BJ (cell line): ENCODE measurements at places on chromosomes 5 and 9.
A peak's percentile ranks its signal among the peaks of the same experiment; 100 is the strongest.

DNA sequence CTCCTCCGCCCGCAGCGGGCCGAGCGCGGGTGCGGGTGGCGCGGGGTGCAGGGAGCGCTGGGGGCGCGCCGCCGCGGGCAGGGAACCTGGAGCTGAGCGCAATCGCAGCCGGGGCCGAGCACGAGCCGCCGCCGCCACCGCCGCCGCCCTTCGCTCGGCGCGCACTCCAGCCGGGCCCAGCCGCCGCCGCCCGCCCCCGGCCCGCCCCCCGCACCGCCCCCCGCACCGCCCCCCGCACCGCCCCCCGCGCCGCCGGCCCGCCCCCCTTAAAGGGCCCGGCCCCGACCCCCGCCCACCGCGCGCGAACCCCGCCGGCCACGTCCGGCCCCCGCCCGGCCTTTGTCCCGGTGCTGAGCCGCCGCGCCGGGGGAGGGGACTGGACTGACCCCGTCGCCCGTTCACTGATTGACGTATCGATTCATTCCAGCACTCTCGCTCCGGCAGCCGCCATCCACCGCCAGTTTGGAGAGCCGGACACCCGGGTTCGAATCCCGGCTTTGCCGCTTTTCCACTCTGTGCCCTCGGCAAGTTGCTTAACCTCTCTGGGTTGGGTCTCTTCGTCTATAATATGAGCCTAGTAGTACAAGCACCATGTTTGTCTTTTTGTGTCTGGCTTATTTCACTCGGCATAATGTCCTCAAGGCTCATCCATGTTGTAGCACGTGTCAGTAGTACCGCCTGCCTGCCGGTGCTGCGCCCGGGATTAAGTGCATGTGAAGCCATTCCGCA is at the start of gene SH3PXD2B:
SH3PXD2B (minus strand) TSS at position 168 of the 729 bp plus-strand sequence. CDS start 173 bp downstream, outside the sequence.
- DNase-seq, result no peak

DNA sequence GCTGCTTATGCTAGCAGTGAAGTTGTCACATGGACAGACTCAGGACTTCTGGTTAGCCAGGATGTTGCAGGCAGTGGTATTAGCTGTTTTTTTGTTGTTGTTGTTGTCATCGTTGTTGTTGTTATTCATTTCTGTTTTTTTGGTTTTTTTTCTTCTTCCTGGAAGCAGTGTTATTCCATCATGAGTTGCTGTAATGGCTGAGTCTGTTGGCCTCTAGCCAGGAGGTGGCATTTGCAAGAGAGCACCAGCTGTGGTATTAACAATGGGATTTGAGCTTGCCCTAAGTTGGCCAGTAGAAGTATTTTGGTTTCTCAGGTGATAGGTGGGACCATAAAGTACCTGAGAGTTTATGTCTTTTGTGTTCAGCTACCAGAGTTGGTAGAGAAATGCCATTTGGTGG is 561.1 kb downstream of the KCTD16 start:
- no peak for DNase-seq

DNA sequence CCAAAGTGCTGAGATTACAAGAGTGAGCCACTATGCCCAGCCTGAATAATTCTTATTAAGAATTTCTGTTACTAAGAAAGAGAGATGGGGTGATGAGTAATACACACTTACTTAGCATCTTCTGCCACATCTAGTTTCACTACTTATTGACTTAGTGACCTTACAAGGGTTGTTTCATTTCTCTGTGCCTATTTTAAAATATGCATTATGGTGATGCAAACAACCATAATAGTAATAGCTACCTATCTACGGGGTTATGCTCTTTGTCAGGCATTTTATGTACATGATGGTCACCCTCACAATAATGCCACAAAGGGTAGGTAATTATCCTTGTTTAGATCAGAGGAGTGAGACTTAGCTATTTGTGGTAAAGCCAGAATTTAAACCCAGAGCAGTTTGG is 499.0 kb upstream of the SGCD start:
- no peak for DNase-seq

- DNase-seq, result no peak
Measured at GRCh38 chr9:125397736-125398135, 136.1 kb downstream of the GAPVD1 start.

DNA sequence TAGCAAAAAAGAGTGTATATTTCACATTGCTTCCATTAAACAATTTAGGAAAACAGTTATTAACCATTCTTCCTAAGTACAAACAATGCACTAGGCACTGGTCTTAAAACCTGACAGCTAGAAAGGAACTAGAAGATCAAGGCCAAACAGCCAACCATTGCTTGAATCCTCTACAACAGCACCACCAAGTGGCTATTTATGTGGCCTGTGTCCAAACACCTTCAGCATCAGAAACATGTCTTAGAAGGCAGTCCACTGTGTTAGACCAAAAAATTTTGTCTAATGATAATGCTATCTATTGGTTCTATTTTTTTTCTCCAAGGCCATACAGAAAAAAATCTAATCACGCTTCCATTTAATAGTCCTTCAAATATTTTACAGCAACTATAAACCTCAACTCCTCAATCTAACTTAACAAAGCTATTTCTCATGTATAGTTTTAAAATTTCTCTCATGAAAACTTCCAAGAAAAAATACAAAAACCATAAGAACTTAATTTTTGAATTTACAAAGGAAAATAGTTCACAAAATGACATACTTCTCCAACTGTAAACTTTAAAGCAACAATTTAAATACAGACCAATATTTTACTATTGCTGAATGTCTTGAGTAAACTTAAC is 36.1 kb downstream of the CAAP1 start:
- no peak for DNase-seq

- no peak for DNase-seq
Measured at GRCh38 chr5:1662559-1663085, 137.0 kb downstream of the MRPL36 start.

DNA sequence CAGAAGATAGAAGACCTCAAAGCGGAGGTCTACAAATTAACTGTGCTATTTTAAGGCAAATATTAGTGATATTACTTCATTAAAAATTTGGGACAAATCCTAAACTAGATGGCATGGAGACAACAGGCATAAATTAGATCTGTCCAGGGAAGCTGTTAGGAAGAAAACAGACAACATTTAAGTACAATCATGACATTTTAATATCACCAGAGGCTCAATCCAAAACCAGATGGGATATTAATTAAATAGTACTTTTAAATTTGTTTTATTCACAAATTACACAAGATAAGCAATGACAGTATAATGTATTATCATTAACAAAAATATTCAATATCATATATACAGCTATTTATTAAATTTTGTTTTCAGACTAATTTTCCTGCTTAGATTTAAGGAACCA is 161.1 kb downstream of the AP3B1 start:
- no peak for DNase-seq

GRCh38 chr9:88477300-88477751 is 57.7 kb upstream of the NXNL2 start:
- DNase-seq, result peak; percentile 99

GRCh38 chr5:14252793-14253192 is 109.7 kb downstream of the TRIO start:
- DNase-seq, result no peak

GRCh38 chr9:68555437-68556150 is 14.9 kb upstream of the TMEM252 start:
- no peak for DNase-seq
